ENCODE measurements at places on chromosomes 1 and 21.

DNA sequence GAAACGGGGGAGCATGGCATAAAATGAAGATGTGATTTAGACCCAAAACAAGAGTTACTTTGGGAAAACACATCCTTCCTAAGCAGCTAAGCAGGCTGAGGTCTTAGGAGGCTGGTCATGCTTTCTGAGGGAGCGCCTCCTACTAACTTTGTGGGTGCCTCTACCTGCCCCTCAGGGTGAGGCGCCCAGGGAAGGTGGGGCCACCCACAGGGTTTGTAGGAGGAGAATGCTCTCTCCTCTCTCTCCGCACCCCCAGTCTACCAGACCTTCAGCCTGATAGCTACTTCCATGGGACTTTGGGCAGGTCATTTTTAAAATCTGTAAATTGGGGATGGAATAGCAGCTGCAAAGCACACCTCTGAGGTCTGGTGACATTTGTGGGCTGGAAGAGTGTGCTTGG, 23.8 kb downstream of the SLC27A3 start:
- no peak for DNase-seq

DNA sequence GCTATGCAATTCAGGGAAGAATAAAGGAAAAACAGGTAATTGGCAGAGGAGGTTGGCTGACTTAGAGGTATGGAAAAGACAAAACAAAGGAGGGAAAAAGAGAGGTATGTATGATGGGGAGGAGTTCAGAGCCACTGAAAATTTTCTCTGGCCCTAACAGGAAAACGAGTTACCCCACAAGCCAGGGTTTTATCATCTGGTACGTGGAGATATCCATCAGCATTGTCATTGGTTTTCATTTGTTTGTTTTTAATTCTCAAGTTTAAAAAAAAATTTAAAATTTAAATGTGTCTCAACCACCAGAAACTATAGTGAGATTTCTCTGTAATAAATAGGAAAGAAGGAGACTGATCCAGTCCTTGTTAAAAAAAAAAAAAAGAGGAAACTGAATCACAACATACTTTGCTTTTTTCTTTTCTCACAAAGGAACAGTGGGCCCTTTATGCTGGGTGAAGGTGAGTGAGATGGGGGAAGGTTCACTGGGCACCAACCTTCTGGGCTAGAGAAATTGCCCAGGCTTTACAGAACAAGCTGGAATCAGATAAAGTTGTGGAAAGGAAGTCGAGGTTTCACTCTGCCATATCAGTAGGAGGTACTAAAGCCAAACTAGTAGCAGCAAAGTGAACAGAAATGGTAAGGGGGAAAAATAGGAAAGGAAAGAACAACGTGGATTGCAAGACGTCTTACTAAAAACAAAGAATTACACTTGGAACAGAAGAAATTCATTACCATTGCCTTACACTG, 2.7 kb downstream of the IFNAR2 start:
- DNase-seq: no peak

GRCh38 chr21:16644685-16645084, 868.2 kb upstream of the CXADR start:
- DNase-seq: no peak

GRCh38 chr1:57887964-57888491, 464.2 kb upstream of the DAB1 start:
- DNase-seq: no peak

DNA sequence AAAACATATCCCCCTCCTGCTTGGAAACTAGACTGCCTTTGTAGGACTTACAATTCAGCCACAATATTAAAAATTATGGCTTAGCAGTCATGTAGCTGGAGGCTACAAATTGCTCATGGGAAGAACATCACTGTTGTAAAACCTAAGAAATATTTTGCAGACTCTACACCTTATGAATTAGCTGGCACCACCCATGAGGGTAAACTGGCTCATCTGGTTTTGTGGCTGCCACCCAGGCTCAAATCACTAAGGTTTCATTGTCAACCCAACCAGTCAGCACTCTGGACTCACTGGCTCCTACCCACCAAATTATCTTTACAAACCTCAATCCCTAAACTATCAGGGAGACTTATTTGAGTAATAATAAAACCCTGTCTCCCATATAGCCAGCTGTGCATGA, 100.7 kb upstream of the OLFM3 start:
- no peak for DNase-seq

GRCh38 chr1:58190267-58190988, 356.1 kb downstream of the OMA1 start:
- DNase-seq: no peak

- no peak for DNase-seq
Observed at GRCh38 chr1:54663725-54664124, 22.1 kb downstream of the MROH7 start.

GRCh38 chr1:3015269-3015635, 6.0 kb upstream of the ACTRT2 start:
- DNase-seq: no peak

GRCh38 chr1:212586206-212587015, 22.1 kb upstream of the ATF3 start:
- no peak for DNase-seq

DNA sequence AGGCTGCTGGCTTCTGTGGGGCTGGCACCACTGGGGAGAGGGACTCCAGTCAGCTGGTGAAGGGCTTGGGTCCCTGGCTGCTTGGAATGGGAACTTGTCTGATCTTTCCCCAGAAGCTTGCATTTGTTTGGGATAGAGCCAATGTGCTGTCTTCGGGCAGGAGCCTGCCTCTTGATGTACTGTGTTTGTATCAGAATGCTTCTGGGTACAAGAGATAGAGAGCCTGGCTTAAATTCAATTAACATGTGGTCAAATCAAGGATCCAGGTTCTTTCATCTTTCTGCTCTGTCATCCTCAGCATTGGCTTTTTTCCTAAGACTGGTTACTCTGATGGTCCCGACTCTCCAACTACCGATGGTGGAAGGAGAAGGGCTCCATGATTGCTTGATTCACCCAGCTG, 16.0 kb upstream of the PROK1 start:
- no peak for DNase-seq

DNA sequence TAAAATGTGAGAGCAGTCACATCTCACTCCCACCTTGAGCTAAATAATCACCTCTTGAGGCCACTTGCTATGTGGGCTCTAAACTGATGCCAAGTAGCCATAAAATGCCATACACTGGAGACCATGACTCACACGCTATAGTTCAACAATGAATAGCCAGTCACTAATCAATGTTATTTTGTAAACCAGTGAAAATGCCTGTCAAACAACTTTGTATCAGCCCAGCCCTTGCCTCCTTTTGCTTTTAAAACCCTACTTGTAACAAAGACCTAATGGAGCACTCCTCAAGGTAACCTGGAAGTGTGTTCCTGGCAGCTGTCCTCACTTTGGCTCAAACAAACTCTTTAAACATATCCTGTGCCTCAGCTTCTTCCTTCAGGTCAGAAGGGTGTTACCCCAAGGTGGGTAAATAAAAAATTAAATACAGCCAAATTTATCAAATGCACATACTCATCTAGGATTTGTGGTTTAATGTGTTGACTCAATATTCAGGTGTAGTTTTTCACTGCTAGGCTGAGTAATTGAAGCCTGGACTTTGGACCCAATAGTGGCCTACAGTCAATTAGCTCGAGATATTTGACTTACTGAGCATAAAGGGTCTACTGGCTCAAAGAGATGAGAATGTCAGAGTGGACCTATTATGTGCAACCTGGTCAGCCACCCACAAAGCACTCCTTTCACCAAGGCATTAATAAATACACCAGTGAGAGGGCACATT, 154.3 kb downstream of the COQ8A start:
- no peak for DNase-seq

DNA sequence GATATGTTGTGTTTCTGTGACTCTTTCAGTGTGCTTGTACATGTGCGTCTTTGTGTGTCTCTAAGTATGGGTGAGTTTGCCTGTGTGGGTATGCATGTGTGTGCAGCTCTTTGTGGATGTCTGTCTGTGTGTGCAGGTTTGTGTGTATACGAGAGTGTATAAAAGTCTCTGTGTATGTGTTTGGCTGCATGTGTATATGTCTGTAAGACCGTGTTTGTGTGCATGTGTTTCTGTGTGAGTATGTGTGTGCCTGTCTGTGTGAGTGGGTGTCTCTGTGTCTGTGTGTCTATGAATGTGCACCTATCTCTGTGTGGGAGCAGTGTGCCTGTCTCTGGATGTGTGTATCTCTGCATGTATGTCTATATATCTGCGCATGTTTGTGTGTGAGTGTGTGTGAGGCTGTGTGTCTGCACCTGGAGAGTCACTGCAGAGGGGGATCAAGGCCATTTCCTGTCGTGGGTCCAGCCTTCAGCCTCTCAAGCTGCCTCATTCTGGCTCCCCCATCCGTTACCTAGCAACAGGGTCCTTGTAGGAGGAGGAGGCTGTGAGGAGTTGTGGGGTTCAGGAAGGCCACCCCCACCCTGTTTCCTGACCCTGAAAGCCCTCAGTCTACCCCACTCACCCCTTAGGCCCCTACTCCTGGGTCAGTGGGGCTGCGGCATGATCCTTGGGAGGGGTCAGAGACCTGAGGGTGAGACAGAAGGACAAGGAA, 10.4 kb downstream of the FGR start:
- DNase-seq: no peak

DNA sequence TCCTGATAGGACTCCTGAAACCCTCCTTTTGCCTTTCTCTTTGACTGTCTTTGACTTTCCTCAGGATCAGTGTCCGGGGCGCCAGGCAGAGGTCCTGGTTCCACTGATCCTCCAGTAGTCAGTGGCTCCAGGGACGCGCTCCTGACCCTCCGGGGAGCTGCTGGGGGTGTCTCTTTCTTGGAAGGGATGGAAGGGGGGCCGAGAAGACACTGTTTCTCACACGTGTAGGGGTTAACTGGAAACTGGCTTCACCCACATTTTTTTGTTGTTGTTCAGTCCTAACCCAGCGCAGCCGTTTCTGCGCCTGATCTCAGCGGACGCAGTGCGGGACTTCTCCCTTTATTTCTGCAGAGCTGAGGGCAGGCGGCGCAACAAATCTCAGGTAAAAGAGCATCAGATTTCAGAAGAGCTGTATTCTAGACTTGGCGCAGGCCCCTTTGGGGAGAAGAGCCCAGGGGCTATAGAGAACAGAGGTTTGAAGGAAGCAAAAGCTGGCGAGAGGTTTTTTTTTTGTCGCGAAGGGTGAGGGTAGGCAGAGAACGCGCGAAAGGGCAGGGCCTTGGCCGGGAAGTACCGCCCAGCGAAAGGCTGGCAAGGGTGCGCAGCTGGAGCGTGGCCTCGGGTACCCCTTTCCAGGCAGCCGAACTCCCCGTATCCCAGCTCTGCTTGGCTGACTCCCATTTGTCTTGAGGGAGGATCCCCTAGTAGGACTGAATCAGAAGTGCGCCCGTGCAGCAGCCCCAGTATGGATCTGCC, 4.3 kb upstream of the LHX9 start:
- DNase-seq: no peak

- DNase-seq: peak; percentile 5
Observed at GRCh38 chr1:84724128-84724860, 34.0 kb upstream of the SSX2IP start.

GRCh38 chr1:236997361-236997760, 6.9 kb downstream of the MT1HL1 start:
- no peak for DNase-seq

DNA sequence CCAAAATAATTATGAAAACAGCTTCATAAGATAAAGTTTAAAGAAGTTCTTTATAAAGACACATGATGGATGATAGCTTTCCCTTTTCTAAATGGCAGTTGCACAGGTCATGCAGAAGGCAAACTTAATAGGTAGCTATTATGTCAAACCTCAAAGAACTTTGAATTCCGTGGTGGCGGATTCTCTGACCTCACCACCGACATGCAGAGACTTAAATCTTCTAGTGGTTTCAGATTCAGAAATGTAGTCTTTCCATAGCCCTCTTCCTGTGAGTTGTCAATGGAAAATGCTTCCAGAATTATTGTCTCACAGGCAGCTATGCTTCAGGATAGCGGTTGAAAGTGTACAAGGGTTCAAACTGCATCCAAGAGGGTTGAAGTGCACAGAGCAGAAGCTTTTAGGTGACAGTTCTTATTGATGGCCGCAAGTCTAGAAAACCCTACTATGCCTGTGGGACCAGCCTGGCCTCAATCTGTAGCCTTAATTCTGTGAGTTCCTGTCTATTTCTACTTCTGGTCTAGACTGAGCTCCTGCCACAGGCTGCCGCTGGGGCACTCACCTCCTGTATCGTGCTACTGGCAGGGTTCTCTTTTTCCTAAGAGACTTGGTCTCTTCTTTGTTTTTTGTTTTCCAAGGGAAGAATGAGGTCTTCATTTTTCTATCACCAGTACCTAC, 117.0 kb upstream of the ERRFI1 start:
- DNase-seq: no peak

DNA sequence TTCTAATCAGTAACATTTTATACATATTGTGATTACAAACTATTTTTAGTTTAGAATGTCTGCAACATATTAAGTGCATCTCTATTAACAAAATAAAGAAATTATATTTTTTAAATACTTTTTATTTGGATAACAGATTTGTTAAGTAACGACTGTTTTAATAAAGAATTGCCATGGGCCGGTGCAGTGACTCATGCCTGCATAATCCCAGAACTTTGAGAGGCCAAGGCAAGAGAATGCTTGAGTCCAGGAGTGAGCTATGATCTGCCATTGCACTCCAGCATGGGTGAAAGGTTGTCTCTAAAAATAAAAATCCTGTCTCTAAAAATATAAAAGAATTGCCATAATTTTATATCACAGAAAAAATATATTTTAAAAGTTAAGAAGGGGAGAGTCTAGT, 4.1 kb downstream of the LRRIQ3 start:
- no peak for DNase-seq

GRCh38 chr21:38800924-38801744, 4.6 kb upstream of the ETS2 start:
- no peak for DNase-seq

Measured in stimulated activated CD4-positive, alpha-beta T cell treated with anti-CD3 and anti-CD28 coated beads, TNF-alpha, amount 100 ng/mL, for 1 hour (primary cell).